ENCODE measurements at places on chromosomes 3 and 15.

DNA sequence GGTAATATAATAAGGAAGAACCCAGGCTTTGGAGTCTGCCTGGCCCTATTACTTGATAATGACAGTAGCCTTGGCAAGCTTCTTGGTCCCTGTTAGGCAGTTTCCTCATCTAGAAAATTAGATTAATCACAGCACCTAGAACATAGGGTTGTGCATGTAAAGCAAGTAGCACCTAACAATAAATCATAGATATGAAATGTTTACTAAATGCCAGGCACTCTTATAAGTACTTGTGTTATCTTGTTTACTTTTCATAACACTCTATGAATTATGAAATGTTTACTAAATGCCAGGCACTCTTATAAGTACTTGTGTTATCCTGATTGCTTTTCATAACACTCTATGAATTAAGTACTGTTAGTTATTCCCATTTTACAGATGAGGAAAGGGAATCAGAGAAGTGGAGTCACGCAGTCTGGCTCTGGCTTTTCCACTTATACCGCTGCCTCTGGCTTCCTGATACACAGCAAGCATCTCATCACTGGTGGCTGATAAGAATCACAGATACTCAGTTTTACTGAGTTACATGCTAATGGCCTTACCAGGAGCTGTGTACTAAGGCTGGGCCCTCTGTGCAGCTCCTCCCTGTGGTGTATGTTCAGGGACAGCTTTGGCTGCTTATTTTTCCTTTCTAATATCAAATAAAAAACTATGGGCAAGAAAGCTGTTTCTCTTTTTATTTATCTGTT, 123.4 kb downstream of the FEZF2 start:
- DNase-seq, result no peak

DNA sequence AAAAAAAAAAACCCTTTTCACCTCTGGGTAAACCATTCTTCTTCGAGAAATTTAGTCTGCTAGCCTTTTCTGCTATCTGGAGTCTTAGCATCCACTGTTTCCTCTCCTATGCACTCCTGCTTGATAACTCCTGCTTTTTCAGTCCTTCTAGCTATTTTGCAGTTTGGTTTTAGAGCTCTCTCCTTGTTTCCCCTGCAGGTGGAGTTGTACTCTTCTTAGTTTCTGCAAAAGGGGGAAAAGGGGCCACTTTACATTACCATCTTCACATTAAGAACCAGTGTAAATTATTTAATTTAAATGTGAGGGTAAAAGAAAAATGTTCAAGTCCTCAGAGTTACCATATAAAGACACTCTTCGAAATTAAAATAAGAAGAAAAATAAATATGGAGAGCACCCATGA, 23.6 kb upstream of the MYLK start:
- no peak for DNase-seq

GRCh38 chr3:112897791-112898190, 51.1 kb upstream of the CD200R1L start:
- DNase-seq, result no peak

DNA sequence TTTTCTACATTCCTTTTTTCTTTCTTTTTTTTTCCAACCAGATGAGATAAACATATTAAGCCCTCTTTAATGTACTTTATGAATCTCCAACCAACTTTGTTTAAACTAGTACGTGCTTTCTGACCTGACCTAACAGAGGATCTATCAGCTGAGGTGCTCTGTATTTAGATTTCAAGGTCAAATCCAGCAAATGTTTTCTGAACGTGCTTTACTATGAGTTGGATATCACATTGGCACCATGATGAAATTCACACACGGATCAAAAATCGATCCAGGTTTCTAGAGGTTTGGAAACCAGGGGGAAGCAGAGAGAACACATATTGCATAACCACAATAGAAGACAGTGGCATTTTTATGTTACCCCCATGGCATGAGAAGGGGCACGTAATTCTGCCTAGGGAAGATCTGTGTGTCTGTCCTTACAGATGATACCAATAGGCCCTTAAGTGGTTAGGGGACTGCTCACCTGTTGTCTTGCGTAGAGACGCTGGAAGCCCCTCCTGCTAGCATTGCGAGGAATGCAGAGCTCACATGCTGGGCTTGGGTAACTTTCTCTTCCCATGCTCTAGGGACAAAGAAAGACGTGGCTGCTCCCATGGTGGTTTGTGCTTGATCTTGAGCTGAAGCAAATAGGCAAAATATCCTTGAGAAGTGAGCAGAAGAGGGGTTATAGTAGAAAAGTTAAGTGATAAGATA, 59.3 kb upstream of the ABHD10 start:
- DNase-seq, result no peak

GRCh38 chr3:36738702-36739101, 25.7 kb downstream of the DCLK3 start:
- no peak for DNase-seq

- DNase-seq, result no peak
Observed at GRCh38 chr15:45414215-45414885, 36.0 kb upstream of the GATM start.

DNA sequence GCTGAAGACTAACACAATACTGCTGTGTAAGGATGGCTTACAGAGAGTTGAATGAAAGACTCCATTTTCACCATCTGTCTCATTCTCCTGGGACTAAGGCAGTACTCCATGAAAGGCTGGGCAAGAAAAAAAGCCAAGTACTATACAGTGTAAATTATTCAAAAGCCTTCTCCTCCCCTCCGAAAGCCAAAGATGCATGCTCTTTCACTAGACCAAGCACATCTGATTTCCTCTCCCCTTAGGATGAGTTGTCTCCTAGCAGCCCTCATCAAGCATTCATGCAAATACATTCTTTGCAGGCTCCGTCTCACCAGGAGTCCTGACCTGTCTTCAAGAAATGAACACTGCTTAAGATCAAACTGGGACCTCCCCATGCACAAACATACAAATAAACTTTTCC, 133.5 kb upstream of the THBS1 start:
- DNase-seq, result no peak

- no peak for DNase-seq
Observed at GRCh38 chr3:108328821-108329486, 32.6 kb downstream of the HHLA2 start.

GRCh38 chr15:77034695-77035489, 36.0 kb downstream of the TSPAN3 start:
- DNase-seq, result no peak

- DNase-seq, result peak; percentile 76
Observed at GRCh38 chr15:63553388-63553791, 43.8 kb upstream of the FBXL22 start.

DNA sequence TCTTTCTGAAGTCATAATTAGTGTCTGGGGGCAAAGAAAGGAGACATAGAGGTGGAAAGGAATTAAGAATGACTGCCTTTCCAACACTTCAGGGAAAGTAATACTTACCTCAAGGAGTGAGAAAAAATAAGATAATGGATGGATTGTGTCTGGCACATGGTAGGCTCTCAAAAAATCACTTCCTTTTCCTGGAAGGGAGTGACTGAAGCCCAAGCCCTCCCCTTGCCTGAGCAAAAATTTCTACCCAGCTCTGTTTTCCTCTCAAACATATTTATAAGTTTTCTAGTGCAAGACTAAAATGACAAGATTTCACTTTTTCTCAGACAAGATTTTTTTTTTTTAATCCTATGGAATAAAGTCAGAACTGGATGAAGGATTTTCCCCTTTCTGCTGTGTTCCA, 145.0 kb downstream of the IGSF11 start:
- DNase-seq, result no peak

- no peak for DNase-seq
Observed at GRCh38 chr3:130488288-130488687, 28.7 kb upstream of the COL6A6 start.

DNA sequence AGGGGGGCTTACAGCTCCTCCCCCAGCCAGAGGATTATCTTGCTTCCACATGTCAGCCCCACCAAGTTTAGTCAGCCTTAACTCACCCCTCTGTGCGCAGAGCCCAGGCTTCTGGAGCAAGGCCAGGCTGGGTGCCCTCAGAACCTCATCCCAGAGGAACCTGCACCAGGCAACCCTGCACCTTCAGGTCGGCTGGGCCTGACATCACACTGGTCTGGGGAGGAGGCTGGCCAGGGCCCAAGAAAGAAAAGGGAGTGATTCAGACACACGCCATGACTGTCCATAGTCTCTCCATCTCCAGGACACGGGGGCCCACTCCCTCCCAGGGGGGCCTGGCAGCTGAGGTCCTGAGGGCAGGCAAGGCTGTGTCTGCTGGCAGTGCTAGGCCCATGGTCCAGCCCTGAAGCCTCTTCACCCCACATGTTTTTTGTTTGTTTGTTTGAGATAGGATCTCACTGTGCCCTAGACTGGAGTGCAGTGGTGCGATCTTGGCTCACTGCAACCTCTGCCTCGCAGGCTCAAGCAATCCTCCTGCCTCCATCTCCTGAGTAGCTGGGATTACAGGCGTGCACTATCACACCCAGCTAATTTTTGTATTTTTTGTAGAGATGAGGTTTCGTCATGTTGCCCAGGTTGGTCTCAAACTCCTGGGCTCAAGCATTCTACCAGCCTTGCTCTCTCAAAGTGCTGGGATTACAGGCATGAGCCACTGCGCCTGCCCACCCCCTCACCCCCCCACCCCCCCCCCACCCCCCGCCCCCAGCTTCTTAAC, 11.1 kb downstream of the TNK2 start:
- no peak for DNase-seq

DNA sequence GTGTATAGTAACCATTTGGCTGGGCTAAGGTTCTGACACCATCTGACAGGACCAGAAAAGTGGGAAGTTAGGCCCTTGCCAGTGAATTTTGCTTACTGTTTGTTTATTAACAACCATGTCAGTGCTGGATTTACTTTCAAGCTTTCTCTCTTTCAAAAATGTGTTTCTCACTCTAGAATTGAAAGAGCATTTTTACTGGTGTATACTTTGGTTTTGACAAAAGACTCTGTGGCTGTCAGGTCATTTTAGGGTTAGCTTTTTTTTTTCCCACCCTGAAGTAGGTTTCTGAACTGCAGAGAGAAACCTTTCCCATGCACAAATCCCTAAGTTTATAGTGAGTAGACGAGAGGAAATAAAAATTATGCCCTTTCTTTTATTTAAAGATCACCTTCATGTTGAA, 230.0 kb upstream of the TBC1D5 start:
- no peak for DNase-seq

- DNase-seq, result no peak
Observed at GRCh38 chr3:144296808-144297207, 325.2 kb downstream of the DIPK2A start.

- peak; percentile 43 for DNase-seq
Observed at GRCh38 chr3:57112206-57112605, 51.7 kb downstream of the SPATA12 start.

DNA sequence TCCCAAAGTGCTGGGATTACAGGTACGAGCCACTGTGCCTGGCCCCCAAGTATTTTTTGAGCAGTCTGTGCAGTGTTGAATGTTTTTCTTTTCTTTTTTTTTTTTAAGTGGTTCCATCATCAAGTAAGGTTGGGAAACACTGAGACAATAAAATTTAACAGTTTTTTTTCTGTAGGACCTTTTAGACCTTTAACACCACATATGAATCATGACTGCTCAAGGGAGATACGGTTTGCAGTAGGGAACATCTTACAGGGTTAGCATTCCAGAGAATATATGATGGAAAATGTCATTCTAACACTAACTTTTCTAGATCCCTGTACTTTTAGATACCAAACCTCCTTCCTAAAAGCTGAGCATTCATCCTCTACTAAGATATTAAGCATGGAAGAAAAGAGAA, 41.7 kb downstream of the SNX4 start:
- no peak for DNase-seq
